ENCODE measurements at places on chromosomes 4 and X. TPM values are rescaled to one million over a fixed set of nuclear protein-coding genes. Genes with fewer than 3 reads are reported as not detected.

DNA sequence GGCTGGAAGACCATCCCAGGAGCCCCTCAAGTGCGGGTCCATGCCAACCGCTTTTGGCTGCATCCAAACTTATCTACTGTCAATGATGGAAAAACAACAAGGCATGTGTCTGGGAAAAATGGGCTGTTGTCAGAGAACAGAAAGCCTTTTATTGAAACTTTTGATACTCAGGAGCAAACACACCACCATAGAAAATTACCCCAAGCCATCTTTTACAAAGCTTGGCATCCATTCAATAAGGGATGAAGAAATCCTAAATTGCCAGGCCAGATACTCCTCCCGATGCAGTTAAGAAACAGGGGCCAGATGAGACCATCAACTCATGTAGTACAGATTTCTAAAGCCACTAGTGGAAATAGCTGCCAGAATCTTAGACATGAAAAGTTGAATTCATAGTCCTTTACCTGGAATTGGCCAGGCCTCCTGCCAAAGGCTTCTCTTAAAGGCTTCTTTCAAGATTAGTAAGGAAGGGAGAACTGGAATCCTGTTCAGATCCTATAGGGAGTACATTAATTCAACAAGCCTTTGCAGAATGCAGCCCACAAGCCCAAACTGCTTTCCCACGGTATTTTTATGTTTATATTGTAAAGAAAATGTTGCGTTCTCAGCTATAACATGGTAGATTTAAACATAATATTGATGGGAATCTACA lies 145.4 kb upstream of the MAP3K15 start:
- no peak for DNase-seq

GRCh38 chr4:151025759-151026158 lies 10.7 kb upstream of the LRBA start:
- DNase-seq: no peak

GRCh38 chrX:42524379-42524778 lies 253.6 kb downstream of the PPP1R2C start:
- DNase-seq: no peak

DNA sequence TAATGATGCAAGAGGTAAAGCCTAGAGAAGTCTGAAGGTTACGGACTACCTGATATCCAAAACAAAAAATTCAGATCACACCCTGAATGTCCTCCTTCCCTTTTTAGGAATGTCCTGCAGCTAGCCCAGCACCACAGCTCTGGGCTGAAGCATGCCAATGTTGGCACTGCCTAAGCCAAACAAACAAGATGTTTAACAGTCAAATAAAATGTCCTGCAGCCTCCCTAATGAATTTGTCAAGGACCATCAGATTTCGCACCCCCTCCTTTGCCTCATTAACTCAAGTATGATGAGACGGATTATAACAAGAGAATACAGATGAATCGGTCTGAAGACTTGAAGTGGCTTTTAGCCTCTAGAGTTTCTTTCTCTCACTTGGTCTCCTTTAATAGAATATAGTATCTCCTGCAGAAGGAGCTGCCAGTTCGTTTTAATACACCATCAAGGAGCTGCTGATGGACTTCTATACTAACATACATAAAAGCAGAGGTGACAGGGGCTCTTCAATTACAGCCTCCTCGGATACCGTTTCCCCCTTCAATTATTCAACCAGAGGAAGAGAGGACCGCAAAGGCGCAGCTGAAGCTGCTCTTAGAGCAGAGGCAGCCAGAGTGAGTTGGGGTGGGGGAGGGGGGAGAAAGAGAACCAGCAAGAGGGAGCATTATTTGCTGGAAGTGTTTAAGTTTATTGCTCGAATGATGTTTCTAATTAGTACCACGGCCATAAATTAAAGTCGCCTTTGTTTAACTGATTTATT lies 3.0 kb upstream of the MAB21L2 start:
- no peak for DNase-seq

Gene FOXR2
- total RNA-seq: not detected

Gene CXCL11
- total RNA-seq: not detected

GRCh38 chrX:136250191-136251040 lies 784 bp downstream of the MAP7D3 start:
- DNase-seq: no peak

DNA sequence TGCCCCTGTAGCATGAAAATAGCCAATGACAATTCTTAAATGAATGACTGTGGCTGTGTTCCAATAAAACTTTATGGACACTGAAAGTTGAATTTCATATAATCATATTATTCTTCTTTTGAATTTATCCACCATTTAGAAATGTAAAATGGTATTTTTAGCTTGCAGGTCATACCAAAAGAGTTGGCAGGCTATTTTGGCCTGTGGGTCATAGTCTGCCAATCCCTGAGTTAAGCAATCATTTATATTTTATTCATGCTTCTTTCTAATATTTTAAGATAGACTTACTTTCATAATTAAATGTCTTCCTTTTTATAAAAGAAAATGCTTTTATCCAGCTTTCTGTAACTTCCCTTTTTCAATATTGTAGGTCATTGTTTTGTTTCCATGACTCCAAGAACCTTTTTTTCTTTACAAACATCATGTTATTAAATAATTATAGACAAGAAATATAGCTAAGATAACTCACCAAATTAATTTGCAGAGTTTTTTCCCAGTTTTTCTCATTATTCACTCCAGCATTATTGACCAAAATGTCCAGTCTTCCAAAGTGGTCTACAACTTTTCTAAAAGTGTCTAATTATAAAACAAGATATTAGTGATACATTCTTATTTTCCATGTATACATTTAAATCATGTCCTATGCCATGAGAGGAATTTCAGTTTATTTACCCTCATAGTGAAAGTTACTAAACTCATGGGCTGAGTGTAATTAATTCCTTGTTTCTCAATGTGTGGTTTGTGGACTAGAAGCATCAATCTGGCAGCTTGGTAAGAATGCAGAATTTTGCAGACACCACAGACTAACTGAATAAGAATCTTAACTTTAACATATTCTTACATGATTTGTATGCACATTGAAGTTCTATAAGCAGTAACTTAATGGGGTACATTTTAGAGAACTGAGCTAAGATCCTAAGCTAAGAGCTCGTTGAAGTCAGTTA lies 4.5 kb downstream of the HPGD start:
- DNase-seq: no peak

Gene MTNR1A
- total RNA-seq: 1.3 TPM

GRCh38 chr4:40963897-40964478 lies 214.2 kb downstream of the NSUN7 start:
- no peak for DNase-seq

Gene BMP3
- total RNA-seq: 33.4 TPM

GRCh38 chr4:15901007-15901406 lies 37.5 kb downstream of the FGFBP1 start:
- DNase-seq: no peak

Gene NWD2
- total RNA-seq: 0.42 TPM

DNA sequence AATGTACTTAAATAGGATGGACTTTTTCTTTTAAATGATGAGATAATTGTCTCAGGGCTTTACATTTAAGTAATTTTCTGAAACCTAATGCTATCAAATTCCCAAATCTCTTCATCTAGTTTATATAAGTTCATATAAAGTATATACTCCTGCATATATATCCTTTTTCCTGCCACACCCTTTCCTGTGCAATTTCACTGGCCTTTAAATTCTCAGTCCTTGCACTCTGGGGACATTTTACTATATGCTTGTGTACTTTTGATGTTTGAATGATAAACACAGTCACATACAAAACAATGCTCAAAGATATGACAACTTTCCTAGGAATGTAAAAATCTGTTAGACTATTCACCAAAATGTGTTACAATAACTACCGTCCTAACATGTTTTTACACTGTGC lies 60.1 kb downstream of the NDST4 start:
- DNase-seq: no peak

DNA sequence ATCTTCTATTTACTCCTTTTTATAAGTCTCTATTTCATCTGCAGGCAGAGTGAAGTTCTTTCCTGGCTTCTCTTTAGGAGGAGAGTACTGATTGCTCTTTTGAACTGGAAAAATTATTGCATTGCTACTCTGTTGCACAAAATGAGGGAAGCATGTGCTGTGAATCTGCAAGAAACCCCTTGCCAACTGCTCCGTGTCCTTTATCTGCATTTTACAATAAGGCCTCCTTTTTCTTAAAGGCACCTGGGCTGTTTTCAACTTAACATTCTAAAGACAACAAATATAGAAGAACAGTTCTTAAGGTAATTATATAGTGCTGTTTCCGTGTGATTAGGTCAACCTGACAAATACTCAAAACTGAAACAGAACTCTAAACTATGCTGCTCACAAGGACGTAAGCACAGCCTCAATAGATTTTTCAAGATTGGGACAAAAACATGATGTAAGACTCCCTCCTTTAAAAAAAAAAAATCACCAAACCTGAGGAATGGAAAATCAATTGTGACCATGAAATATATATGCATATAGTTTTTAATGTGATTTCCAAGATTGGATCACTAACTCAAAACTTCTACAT lies 716.6 kb upstream of the INTU start:
- DNase-seq: no peak

- no peak for DNase-seq
Measured at GRCh38 chr4:140108243-140108642, 45.7 kb downstream of the MAML3 start.

GRCh38 chr4:61596606-61597340 lies 396.6 kb downstream of the ADGRL3 start:
- DNase-seq: no peak

Gene SPATA4
- not detected for total RNA-seq

DNA sequence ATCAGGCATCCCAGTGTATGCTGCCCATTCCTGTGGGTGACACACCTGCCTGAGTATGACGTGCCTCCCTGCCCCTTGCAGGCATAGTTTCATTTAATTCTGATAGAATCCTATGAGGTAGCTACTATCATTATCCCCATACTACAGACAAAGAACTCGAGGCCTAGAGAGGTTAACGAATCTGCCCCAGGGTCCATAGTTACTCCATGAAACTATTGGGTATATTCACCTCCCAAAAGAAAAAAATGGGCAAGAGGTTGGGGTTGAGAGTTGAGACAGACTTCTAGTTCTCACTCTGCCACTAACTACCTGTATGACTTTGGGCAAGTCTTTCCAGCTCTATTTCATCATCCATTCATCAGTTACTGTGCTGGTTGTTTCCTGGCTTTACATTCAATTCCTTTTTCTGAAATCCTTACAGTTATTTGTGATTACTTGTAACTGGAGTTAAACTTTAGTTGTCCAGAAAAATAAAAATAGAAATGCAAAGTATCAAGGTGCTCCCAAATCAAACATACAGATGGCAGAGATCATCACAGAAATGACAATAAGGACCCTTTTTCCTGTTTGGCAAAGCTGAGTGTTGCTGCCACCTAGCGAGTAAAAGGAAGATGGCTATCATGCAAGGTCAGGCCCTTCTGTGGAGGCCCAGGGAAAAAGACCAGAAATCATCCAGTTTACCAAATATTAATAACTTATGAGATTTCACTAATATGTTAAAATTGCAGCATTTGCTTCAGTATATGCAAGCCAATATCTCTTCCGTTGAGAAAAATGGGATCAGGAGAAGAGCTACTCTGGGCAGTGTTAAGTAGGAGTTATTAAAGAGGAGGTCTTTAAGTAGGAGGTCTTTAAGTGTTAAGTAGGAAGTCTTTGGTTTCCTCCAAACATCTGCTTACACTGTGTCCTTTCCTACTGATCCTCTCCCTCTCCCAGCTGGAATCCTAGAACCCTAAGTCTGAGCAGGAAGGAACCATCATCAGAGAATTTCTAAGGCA lies 17.1 kb upstream of the MAP7D3 start:
- DNase-seq: peak; percentile 47

GRCh38 chr4:186190581-186191199 lies 677 bp upstream of the CYP4V2 start:
- DNase-seq: peak; percentile 53

Gene ARFIP1
- 74.1 TPM for total RNA-seq

- DNase-seq: no peak
Measured at GRCh38 chr4:18052158-18052557, 30.6 kb upstream of the LCORL start.

GRCh38 chr4:183437452-183437851 lies 7.0 kb upstream of the CDKN2AIP start:
- DNase-seq: peak; percentile 21

DNA sequence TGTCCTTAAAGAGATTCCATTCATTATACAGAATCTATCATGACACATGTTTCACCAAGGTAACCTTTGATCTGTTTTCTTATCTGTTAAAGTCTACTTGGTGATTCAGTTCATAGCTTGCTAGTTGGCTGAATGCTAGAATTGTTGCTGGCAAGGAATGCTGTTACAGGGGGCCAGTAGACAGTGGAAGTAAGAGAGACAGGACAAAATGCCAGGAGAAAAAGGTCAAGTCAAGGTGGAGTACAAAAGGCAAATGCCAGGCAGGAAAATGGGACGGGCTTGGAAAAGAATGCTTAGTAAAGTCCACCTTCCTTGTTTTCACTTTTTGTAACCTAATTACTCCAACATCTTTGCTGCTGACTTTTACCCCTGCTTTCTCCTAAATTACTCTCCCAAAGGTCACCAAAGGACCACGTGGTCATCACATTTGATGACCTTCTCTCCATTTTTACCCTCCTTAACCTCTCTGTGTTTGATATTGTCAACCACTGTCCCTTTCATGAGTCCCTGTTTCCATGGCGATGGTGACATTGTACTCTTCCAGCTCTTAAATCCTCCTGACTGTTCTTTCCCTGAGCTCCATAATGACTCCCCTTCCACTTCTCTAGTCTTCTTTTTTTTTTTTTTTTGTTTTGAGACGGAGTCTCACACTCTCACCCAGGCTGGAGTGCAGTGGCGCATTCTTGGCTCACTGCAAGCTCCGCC lies 24.5 kb upstream of the TAPT1 start:
- DNase-seq: no peak

GRCh38 chr4:144342949-144343760 lies 202.6 kb upstream of the GYPA start:
- no peak for DNase-seq

Gene FAM114A1
- 88.3 TPM for total RNA-seq

Gene PPEF2
- not detected for total RNA-seq

DNA sequence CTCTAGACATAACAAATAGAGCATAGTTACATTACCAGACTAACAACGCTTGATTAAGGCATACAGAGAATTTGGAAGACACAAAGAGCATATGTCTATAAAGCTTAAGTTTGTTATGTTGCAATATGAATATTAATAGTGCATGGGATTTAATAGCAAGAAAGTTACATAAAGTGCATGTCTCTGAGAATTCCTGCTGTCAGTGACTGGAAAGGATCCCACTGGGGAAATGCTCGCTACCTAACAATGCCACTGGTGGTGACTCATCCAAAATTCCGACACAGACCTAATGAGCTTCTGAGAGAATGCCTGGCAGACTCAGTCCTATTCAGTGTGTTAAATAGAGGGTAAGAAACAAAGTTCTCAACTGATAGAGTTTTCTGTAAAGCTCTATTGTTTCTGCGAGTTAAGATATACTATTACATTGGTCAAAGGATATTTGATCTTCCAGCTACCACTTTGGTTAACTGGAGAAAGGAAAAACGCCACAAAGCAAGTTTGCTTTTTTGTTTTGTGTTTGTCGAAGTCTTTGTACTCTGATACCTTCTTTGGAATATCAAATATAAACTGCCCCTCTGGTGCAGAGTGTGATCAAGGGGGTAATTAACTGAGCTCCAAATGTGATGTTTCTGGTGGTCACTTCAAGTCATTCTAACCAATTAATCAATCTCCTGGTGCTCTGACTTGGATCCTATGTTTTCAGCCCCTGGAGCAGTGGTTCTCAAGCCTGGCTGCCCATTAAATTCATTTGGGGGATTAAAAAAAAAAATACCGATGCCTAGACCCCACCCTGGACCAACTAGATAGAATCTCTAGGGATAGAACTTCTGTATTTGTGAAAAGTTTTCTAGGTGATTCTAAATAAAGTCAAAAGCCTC lies 107.9 kb downstream of the PALLD start:
- no peak for DNase-seq
